ENCODE measurements at places on chromosomes 5 and 9.
A peak's percentile ranks its signal among the peaks of the same experiment; 100 is the strongest.

GRCh38 chr9:70873506-70873905 is 247.9 kb downstream of the TRPM3 start:
- DNase-seq, result no peak

DNA sequence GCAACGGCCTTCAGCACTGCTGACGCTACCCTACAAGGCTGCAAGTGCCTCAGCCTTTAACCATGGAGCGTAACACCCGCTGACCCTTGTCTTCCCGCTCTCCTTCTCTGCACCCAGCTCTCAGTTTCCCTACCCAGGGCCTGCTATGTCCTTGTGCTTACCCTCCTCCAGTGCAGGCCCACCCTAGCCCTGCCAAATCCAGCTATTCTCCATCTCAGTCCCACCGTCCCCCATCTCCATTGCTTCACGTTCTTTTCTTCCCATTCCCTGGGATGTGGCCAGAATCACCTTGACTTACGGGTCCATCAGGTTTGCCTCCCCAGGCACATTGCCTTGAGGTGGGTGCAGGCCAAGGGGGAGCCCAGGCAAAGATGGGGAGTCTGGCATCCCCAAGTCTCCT is 91.2 kb downstream of the PAX5 start:
- peak; percentile 5 for DNase-seq

GRCh38 chr9:117809751-117810150 is 105.5 kb downstream of the TLR4 start:
- no peak for DNase-seq

GRCh38 chr5:150293091-150293941 is 3.7 kb upstream of the CAMK2A start:
- no peak for DNase-seq

DNA sequence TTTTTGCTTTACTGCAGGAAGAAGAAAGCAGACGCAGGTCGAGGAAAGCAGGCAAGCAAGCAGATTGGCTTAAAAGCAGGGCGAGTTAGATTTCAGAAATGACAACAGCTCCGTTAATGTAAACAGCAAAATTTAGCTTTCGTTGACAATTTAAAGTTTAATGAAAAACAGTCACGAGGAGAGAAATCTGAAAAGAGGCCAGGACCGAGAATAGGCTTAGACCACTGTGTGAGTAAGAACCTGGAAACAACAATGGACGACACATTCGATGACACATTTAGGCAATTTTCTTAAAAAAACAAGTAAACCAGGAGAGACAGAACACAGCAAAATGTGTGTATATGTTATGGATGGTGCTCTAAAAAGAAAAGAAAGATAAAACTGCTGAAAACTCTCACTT is 155.3 kb downstream of the ISOC1 start:
- no peak for DNase-seq

GRCh38 chr5:132220491-132220890 is 7.2 kb downstream of the P4HA2 start:
- no peak for DNase-seq

- DNase-seq, result no peak
These were observed 10.5 kb downstream of the LPAR1 start for GRCh38 chr9:111027798-111028197.

DNA sequence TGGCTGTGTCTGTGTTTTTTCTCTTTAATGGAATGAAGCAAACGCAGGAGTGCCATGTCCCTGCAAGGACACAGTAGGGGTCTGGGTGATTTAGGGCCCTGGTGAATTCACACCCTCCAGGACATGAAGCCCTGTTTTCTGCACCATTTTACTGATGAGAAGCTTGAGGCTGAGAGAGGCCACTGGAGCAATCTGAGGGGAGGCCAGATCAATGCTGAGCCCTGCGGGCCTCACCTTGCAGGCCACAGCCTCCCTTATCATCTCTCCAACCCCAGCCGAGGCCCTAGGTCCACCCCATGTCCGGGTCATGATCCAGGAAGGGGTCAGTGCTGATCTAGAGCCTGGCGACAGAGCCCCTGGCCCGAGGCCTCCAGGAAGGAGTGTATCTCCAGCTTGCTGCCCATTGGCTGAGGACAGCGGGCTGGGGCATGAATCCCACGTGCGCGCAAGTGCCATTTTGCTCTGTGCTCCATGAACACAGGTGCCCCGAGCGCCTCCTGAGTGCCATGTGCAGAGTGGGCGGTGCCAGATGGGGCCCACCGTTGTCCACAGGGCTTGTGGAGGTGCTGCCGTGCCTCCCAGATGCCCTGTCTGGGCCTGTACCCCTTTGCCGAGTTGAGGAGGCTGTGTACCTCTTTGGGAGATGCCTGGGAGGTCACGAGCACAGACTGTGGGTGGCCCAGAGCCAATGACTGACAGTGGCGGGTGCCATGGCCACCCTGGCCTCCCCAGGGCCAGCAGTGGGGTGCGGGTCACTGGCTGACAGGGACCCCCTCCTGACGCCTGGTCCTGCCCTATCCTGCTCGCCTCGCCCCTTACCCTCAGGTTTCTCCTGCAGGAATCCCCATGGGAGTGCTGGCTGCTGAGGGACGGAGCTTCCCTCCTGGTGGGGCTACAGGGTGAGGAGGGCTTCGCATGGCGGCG is 32.3 kb upstream of the LPCAT1 start:
- peak; percentile 24 for DNase-seq

DNA sequence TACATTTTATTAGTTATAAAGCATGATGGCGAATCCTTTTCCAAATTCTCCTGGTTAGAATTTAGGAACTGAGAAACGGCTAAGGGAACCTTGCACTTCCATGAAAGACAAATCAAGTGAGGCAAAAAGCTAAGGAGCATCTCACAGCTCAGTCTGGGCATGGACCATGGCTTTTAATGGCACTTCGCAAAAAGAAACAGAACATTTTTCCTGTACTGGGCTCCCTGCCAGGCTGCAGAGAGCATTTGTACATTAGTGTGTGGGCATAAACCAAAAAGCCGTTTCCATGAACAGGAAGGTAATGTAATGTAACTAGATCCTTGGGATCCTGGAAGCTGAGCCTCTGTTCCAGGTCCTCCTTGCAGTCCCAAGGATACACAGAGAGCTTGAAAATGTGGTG is 354.2 kb downstream of the MRPS30 start:
- no peak for DNase-seq

DNA sequence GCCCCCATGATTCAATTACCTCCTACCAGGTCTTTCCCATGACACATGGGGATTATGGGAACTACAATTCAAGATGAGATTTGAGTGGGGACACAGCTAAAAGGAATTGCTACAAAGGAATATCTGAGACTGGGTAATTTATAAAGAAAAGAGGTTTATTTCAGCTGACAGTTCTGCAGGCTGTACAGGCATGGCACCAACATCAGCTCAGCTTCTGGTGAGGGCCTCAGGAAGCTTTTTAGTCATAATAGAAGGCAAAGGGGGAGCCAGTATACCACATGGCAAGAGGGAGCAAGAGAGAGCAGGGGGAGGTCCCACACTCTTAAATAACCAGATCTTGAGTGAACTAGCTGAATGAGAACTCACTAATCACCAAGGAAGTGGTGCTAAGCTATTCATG is 11.2 kb upstream of the ALDOB start:
- no peak for DNase-seq

DNA sequence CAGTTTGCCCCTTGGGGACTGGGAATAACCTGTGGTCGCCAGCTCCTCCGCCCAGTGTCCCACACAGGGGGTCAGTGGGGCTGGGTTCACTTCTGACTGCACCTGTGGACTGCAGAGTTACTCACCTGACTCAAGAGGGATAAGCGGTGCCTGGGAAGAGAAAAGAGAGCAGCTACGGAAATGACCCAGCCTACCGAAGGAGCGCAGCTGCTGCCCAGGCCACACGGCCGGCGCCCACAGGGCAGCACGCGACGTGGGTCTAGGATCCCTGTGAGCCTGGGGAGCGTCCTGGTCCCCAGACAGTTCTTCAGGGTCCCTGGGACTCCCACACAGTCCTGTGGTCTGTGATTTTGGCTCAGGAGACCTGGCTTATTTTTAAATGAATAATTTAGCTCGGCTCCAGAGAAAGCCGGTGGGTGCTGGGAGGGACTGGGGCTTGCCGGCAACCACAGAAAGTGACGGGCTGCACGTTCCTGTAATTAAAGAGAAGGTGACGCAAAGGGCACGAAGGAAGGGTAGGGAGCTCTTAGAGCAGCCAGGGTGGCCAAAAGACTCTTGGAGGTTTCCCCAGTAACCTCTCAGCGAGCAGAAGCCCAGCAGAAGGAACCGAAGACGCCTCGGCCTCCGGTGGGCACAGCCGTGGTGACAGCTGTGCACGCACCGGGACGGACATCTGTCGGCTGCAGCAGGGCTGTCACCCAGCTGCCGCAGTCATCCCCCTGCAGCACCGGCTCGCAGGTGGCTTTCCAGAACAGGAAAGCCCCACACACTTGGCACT is 97.5 kb upstream of the FCN2 start:
- no peak for DNase-seq

- no peak for DNase-seq
These were observed 49.2 kb upstream of the TNC start for GRCh38 chr9:115167175-115167574.

DNA sequence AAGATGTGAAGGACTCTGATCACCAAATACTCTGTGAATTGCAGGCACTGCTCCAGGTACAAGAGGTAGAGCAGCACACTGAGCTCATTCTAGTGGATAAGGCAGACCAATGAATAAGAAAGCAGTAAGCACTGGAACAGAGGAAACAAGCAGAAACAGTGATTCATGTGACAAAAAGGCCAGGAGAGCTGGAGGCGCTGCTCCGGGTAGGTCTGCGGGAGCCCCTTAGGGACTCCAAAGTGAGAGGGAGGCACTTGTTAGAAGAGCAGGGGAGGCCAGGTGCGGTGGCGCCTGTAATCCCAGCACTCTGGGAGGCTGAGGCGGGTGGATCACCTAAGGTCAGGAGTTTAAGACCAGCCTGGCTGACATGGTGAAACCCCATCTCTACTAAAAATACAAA is 231.6 kb upstream of the NFIL3 start:
- DNase-seq, result no peak

GRCh38 chr5:165349735-165350134 is 1844.3 kb downstream of the MAT2B start:
- no peak for DNase-seq

DNA sequence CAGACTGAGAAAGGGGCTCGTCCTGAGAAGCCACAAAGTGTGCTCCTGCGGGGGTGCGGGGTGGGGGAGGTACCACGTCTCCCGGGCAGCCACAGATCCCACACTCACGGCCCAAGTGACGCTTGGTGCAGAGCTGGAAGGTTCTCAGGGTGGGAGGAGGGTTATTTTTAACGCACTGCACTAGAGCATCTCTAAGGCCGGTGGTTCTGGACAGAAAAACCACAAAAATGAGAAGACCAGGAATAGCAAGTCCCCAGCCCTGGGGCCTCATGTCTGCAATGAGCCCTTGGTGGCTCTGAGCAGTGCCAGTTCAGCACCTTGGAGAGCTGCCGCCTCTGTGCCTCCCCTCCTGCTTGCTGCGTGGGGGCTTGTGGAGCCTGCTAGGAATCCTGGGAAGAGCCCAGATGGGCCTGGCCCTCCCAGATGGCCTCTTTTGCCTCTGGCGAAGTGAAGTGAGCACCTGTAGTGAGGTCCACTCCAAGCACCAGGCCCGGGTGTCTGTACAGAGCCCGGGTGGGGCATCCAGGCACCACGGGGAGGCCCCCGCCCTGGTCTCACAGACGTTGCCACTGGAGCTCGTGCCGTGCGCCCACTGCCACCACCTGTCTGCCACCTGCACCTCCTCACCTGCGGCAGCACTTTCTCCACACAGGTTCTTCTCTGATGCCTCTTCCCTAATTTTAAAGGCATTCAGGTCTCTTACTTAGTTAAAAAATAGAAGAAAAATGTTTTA is 48.9 kb upstream of the CACNA1B start:
- DNase-seq, result peak; percentile 66

GRCh38 chr9:76298521-76299144 is 95.6 kb downstream of the RFK start:
- no peak for DNase-seq

GRCh38 chr5:13251623-13252376 is 692.7 kb downstream of the DNAH5 start:
- DNase-seq, result no peak

- no peak for DNase-seq
These were observed 9.9 kb upstream of the ANKHD1 start for GRCh38 chr5:140391732-140392131.

- DNase-seq, result no peak
These were observed 10.4 kb downstream of the EPB41L4B start for GRCh38 chr9:109310486-109310901.

DNA sequence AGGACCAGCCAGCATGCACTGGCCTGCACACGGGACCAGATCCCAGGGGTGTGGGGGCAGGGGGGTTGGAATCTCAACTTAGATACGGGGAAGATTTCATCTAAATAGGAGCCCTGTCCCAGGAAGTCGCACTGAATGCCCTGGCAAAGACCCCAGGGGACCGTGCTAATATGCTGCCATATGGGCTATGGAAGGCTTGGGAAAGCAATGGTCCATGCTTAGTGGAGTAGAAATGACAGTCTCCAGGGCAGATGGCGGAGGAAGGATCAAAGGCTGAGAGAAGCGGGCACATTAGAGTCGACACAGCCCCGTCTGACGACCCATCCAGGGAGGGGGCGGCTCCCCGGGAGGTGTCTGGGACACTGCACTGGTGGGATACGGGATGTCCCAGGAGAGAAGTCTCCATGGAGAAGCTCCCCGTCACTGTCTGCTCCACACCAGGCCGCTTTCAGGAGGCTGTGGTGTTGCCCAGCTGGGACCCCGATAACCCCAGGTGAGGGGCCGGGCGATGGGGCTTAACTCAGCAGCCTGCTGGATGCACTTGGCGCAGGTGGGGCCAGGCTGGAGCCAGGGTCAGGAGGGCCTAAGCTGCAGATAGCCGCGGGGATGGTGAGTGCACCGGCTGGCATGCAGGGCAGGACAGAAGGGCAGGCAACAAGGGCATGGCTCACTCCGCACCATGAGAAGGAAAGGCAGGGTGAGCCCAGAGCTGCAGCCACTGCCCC is 377.7 kb upstream of the IRX1 start:
- DNase-seq, result no peak

Measured in upper lobe of left lung (tissue), 6 donors.